ENCODE measurements at places on chromosomes 3 and 15. TPM values are rescaled to one million over a fixed set of nuclear protein-coding genes. Genes with fewer than 3 reads are reported as not detected.

- H3K27me3 ChIP-seq: peaks cover 2% of the 10 kb centered on the region
- H3K27ac ChIP-seq: no peak overlapping the region
- no peaks in the 10 kb centered on the region for H3K4me1 ChIP-seq
- no peak overlapping the region for H3K4me3 ChIP-seq
Observed at GRCh38 chr3:23052620-23053019, 150.5 kb upstream of the UBE2E2 start.

DNA sequence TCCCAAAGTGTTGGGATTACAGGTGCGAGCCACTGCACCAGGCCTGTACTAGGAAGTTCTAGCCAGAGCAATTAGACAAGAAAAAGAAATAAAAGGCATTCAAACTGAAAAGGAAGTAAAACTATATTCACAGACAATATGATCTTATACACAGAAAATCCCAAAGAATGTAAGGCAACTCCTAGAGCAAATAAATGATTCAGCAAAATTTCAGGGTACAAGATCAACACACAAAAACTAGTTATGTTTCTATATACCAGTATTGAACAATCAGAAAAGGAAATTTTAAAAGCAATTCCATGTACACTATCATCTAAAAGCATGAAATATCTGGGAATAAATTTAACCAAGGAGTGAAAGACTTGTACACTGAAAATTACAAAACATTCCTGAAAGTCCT is 180.6 kb downstream of the PDE8A start:
- no peaks in the 10 kb centered on the region for H3K4me1 ChIP-seq
- H3K27ac ChIP-seq: no peak overlapping the region
- peaks cover 15% of the 10 kb centered on the region for H3K36me3 ChIP-seq
- no peak overlapping the region for H3K4me3 ChIP-seq
- no peaks in the 10 kb centered on the region for H3K27me3 ChIP-seq

GRCh38 chr15:64947211-64947610 is 35.5 kb downstream of the ANKDD1A start:
- H3K36me3 ChIP-seq: peaks cover 3% of the 10 kb centered on the region
- DNase-seq: no peak
- H3K27ac ChIP-seq: no peak overlapping the region

DNA sequence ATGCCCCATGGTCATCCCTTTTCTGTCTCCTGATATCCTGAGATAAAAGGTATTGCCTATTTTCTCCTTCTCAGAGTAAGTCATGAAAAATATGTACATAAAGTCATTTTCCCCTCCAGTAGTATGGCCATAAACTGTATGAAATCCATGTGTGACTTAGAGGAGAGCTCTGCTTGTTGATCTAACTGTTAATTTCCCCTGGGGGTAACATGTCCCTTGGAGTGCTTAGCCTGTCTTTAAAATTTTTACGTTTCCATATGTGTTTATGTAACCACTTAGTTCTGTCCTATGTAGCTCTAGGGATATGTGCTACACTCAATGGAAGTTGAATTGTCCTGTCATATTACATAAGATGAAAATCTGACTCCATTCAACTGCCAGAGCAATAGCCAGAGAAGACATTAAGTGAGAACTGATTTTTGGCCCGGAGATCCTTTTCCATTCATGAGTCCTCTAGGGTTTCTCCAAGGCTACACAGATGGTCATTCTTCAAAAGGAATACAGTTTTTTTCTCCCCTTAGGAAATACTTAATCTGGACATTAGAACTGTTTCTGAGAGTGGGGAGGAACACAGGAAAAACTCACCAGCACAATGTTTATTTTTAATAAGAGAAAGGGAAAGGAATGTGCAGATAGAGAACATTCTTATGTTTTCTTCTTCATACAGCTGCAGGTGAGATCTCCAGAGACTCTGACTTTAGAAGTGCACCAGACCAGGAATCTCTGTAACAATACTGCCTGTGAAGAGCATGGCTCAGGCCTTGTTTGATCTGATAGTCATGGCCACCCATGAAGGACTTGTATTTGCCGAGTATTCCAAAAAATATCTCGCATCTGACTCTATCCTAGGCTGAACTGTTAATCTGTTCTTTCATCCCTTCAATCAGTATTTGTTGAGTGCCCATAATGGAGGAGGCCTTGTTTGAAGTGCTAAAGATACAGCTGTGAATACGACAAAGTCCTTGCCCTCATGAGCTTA is 29.8 kb upstream of the CLRN1 start:
- no peaks in the 10 kb centered on the region for H3K36me3 ChIP-seq
- no peak for DNase-seq
- H3K4me3 ChIP-seq: no peak overlapping the region
- peaks cover 7% of the 10 kb centered on the region for H3K4me1 ChIP-seq
- H3K27me3 ChIP-seq: no peaks in the 10 kb centered on the region

DNA sequence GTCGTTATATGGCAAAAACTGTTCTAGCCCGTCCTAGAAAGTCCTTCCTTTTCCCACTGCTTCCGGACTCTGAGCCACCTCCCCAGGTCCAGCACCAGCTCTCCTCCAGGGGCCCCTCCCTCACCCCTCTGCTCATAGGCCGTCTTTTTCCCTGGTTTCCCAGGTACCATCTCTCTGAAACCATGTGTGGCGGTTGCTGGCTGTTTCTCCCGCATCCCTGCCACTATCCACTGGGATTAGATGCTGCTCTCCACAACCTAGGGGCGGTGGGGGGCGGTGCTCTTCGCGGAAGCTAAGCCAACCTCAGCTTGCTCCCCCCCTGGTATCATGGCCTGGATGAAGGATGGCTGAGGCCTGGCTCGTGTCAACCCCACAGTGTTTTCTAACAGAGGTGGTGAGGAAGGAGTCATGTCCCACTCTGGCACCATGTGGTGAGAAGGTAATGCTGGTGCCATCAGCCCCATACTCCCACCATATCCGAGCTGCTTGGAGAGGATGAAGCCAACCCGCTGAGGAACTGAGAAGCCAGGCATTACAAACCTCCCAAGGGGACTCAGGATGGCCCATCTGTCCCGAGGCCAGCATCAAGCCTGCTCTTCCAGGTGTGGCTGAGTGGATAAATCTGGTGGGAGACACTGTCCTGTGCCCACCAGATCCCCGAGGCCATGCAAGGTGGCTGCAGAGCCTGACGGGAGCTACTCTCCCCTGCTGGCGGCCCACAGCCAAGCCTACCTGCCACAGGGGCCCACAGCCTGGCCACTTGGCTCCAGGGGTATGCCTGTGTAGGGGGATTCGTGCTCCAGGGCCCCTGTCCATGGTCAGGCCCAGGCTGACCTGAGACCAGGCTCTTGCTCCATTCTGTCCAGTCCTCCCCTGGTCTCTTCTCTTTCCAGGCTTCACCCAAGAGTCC is 27.9 kb upstream of the SLC41A3 start:
- DNase-seq: no peak
- H3K36me3 ChIP-seq: no peaks in the 10 kb centered on the region
- H3K4me3 ChIP-seq: no peak overlapping the region

Gene TBC1D23
- total RNA-seq: 33.2 TPM

Gene TADA3
- 59.1 TPM for total RNA-seq
